ENCODE measurements at places on chromosomes 11 and 22.
A peak's percentile ranks its signal among the peaks of the same experiment; 100 is the strongest.

DNA sequence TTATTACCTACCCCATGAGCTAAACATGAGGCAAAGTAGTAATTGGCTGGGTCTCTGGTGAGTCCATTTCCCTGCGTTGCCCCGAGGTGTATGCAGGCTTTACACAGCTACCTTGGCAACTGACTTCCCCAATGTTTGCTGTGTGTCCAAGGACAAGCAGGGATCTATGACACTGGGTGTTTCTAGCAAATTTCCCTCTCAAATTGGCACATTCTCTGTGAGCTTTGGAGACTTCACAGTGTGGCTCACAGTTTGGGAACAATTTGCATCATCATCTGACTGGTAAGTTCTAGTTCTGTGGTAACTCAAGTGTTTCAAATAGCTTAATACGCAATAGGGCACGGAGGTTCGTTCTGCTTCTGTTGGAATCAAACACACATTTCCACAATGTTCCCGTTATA is 12.5 kb downstream of the NNMT start:
- no peak for DNase-seq

DNA sequence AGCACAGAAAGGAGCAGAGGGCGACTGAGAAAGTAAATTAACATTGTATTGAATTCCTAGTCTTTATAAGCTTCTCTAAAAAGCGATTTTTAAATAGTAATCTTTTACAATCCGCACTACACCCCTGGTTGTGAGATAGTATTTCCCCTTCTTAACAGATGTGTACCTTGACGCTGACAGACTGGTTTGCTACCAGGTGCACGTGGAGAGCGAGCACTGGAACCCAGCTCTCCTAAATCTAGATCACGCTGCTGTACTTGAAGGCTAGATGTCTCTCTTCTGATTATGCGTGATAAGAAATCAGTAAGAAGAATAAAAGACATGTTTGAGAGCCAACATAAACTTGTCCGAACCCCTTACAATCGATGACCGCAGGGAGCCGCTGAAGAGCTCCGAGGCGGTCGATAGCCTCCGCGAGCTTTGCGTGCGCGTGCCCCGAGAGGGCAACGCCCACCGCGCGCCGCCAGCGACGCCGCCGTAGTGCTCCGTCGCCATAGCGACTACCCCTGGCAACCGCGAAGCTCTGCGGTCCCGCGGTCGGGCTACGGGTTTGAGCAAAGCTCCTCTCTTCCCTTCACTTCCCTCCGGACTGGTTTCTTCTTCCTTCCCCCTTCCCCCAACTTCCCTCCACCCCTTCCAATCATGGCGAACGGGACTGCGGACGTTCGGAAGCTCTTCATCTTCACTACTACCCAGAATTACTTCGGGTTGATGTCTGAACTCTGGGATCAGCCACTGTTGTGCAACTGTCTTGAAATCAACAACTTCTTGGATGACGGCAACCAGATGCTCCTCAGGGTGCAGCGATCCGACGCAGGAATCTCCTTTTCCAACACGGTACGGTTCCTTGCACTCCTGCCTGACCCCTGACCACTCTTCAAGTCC is at the start of gene DYNC2H1:
Gene DYNC2H1, plus strand, starts transcription at position 494 of the 885 bp plus-strand sequence. Its CDS starts 149 bp downstream, at position 643.
- DNase-seq, result peak; percentile 76

- DNase-seq, result no peak
Observed at GRCh38 chr11:120867531-120867930, 156.4 kb upstream of the TBCEL start.

DNA sequence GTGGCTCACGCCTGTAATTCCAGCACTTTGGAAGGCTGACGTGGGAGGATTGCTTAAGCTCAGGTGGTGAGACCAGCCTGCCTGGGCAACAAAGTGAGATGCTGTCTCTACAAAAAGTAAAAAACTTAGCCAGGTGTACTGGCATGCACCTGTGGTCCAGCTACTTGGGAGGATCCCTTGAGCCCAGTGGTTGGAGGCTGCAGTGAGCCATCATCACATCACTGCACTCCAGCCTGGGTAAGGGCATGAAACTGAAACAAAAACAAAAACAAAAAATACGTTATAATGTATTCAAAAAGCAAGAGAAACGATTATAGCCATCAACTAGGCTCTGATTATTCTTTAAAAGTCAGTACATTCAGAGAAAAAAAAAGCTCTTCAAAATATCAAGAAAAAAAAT is 62.5 kb downstream of the TCF20 start:
- no peak for DNase-seq

DNA sequence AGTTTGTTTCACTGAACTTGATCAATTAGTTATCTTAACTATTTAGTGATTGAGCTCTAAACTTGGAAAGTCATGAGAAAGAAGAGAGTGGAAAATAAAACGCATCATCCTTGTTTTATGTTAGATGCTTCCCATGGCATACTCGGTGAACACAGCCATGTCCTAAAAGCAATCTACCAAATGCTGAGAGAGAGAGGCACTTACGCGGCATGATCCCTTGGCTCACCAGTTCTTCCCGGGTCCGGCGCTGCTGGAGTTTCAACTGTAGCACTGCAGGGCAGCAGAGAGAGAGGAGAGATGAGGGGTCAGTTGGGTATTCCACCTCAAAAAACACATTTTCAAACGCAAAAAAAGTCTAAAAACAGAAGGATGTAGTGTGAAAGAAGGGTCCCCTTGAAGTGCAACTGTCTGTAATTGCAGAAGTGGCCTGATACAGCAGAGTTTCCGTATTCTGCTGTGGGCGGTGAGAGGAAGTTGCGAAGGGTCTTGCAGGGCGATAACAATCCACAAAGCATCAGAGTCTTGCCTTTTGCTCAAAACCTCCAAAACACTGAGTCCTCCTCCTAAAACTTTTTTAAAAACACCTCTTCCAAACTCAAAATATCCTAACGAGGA is 92.7 kb downstream of the SGSM3 start:
- no peak for DNase-seq

Measured in stimulated activated CD8-positive, alpha-beta memory T cell treated with anti-CD3 and anti-CD28 coated beads, Interleukin-2, amount 100 ng/mL, for 1 hour (primary cell).